ENCODE measurements at places on chromosomes 1 and 21. TPM values are rescaled to one million over a fixed set of nuclear protein-coding genes. Genes with fewer than 3 reads are reported as not detected.

The PDC gene
- not detected for total RNA-seq

The RHD gene
- not detected for total RNA-seq

The EPHA2 gene
- 69.5 TPM for total RNA-seq

The LCE1C gene
- total RNA-seq = 2,689 TPM

The GJB5 gene
- total RNA-seq = 154 TPM

The CLEC20A gene
- total RNA-seq = not detected

The CELA2A gene
- not detected for total RNA-seq

The CLCA2 gene
- 29.8 TPM for total RNA-seq

GRCh38 chr1:62450301-62450700, 13.5 kb downstream of the USP1 start:
- DNase-seq = no peak

GRCh38 chr1:235417086-235417697, 50.0 kb downstream of the TBCE start:
- peak; percentile 59 for DNase-seq

DNA sequence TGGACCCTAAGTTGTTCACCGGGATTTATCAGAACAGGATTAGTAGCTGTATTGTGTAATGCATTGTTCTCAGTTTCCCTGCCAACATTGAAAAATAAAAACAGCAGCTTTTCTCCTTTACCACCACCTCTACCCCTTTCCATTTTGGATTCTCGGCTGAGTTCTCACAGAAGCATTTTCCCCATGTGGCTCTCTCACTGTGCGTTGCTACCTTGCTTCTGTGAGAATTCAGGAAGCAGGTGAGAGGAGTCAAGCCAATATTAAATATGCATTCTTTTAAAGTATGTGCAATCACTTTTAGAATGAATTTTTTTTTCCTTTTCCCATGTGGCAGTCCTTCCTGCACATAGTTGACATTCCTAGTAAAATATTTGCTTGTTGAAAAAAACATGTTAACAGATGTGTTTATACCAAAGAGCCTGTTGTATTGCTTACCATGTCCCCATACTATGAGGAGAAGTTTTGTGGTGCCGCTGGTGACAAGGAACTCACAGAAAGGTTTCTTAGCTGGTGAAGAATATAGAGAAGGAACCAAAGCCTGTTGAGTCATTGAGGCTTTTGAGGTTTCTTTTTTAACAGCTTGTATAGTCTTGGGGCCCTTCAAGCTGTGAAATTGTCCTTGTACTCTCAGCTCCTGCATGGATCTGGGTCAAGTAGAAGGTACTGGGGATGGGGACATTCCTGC, 3.9 kb upstream of the OLFML3 start:
- no peak for DNase-seq

GRCh38 chr1:205044741-205045140, 1.7 kb downstream of the CNTN2 start:
- DNase-seq = no peak

GRCh38 chr1:150511551-150511950, 3.6 kb downstream of the ECM1 start:
- no peak for DNase-seq

DNA sequence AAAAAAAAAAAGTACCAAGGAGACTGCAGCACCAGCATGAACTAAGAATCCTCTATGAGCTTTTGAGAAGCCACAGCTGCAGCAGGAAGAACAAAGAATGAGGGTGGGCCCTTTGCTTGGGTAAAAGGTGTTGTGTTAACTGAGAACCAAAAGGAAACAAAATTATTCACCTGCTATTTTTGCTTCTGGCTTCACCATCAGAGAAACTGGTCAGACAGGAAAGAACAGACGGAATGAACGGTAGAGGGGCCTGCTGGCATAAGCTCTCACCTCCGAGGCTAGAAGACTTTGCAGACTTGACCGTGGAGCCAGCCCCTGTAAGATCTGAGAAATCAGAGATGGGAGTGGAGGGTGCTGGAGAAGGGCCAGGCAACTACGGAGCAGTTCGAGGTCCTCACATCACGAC, 27.6 kb downstream of the IL10RB start:
- no peak for DNase-seq

GRCh38 chr1:195970209-195970608, 638.0 kb downstream of the KCNT2 start:
- no peak for DNase-seq

- DNase-seq = peak; percentile 36
Measured at GRCh38 chr1:40078512-40079333, 18.3 kb downstream of the PPT1 start.

DNA sequence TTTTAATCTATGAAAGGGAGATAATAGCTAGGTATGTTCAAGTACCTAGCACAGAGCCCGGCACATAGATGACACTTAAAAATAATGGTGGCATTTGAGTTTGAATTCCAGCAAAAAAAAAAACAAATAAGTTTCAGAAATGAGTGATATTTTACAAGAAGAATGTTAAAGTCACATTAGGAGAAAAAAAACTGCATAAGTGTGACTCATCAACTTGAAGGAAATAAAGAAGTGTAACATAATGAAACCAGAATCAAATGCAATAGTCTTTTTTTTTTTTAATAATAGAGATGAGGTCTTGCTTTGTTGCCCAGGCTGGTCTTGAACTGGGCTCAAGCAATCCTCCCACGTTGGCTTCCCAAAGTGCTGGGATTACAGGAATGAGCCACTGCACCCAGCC, 17.1 kb downstream of the DNASE2B start:
- DNase-seq = no peak

DNA sequence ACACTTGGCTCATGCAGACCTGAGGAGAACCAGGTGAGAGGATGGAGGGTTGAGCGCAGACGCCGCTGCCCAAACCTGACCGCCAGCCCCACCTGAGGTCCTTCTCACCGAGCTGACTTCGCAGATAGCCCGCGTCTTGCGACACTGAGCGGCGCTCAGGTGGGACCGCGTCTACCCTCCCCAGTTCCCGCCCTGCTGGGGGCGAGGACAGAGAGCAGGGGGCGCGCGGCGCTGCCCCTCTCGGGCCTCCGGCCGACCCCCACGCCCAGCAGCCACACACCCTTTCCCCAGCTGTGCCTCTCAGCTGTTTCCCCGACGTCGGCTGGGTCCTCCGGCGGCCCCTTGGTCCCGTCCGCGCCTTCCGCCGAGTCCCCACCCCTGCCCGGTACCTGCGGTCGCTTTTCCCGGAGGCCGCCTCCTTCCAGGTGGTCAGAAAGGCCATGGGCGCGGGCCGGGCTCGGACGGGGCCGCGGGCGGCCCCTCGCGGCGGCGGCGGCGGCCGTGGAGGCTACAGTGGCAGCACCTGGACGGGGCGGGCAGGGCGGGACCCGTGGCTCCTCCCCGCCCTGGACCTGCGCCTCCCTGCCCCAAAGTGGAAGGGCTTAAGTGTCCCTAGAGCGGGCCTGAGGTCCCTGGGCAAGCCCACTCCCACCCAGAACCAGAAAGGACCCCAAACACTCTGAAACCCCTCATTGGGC, 14.4 kb upstream of the TTC39A start:
- no peak for DNase-seq

DNA sequence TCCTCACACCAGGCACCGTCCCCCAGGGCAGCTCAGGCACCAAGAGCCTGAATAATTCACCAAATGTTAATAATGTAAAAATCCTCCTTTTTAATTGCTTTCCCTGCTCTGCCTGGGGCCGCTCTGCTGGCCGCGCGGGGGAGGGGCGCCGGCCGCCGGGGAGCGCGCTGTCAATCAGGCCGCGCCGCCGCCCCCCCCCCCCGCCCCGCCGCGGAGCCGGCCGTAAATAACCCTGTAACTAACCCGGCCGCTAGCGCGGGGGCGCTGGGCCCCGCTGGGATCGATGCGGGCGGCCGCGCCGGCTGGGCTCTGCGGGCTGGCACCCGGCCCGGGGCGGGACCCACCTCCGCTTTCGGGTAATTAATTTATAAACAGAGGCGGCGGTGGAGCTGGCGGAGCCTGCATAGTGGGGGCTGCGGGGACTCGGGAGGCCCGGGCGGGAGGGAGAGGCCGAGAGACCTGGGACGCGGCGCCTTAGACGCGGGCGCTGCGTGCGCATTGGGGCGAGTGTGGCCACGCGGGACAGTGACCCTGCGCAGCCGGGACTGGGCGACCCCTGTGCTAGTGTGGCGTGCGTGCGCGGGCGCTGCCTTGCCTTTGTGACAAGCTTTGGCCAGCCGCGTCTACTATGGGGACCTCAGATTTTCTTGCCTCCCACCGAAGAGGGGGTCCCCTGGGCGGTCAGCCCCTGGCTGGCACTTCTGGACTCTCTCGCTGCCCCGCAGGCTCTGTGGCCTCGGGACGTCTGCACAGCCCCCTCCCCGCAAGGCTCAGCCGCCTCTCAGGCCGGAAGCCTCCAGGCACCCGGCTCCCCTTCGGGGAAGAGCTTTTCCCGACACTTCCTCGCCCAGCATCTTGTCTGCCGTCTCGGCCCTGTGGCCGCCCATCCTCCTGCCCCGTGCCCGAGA, 16.6 kb downstream of the SAMD11 start:
- no peak for DNase-seq

DNA sequence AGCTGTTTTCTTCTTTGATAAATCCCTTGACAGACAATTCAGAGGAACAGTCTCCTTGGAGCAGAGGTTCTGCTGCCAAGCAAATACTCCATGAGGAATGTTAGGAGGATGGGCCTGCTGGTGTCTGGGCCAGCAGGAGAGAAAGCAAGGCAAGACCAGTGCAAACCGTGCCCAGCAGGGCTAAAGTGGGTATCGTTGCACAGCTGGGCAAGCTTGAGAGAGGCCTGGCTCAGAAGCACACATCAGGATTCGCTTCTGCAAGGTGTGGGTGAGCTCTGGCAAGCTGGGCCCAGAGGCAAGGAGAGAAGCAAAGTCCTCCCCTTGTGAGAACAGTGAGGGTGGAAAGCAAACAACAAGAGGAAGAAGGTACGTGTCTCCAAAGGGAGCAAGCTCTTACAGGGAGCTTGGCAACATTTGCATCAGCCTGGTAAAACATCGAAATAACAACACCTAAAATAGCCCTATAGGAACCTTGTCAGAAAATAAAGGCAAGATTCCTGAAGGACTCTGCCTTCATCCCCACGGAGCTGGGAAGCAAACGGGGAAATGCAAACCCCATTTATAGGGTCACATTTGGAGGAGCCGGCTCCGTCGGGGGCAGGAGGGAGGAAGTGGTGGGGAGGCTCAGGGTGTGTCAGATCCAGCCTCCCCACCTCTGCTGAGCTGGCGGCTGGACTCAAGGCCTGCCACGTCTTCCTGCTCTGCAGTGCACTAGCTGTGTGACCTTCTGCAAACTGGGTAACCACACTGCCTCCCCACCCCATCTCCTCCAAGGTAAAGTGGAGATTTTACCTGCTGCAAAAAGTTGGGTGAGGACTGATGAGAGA, 62.3 kb upstream of the HIVEP3 start:
- peak; percentile 64 for DNase-seq

DNA sequence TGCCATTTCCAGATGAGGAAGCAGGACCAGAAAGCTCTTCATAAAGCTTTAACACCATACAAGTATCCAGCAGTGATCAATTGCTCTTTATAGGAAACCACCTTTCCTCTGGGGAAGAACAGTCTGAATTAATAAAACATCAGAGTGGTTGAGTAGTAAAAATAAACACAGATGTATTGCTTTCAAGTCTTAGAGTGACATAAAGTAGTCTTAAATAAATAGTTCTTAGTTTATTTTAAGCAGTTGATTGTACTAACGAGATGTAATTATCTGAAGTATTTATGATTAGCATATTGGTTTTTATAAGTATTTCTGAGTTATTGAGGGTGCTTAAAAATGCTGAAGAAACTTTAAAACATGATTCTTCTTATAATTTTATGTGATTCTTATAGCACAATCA, 67.0 kb downstream of the PRKAA2 start:
- DNase-seq = no peak

GRCh38 chr1:154328318-154329151, 3.2 kb downstream of the ATP8B2 start:
- no peak for DNase-seq

GRCh38 chr21:14523234-14523633, 22.9 kb downstream of the SAMSN1 start:
- DNase-seq = no peak

- DNase-seq = no peak
Measured at GRCh38 chr1:58572690-58573089, 4.4 kb downstream of the TACSTD2 start.

Data from lower leg skin (tissue), 4 donors.